ENCODE measurements at places on chromosomes 12 and 14. TPM values are rescaled to one million over a fixed set of nuclear protein-coding genes. Genes with fewer than 3 reads are reported as not detected.

DNA sequence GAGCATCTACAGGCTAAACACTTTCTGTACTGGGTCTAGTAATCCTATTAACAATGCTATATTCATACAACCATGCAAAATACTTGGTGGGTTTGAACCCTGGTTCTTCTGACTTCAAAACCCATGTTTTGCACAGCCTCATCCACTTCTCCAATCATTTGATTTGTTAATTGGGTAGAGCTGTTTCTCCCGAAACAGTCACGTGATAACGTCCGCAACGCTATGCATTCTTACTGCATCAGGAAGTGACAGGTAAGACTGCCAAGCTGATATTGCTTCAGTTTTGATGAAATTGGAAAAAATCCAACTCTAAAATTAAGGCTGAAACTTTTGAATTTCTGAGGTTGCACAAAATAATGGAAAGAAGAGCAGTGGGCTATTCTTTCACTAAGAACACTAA lies 30.4 kb upstream of the RNU6-7 start:
- ATAC-seq = no peak

Gene DACT1
- total RNA-seq = 0.32 TPM

GRCh38 chr12:109535863-109536250 lies 37.4 kb downstream of the MMAB start:
- ATAC-seq = no peak

- peak; percentile 50 for ATAC-seq
Observed at GRCh38 chr14:34363733-34364134, 98.3 kb downstream of the SPTSSA start.

GRCh38 chr12:118694128-118694775 lies 287.1 kb upstream of the SRRM4 start:
- ATAC-seq = no peak

- no peak for ATAC-seq
Observed at GRCh38 chr12:95834572-95834971, 24.2 kb upstream of the SNRPF start.

Gene DDX11
- 17.7 TPM for total RNA-seq

Gene FBLN5
- total RNA-seq = 2.8 TPM

DNA sequence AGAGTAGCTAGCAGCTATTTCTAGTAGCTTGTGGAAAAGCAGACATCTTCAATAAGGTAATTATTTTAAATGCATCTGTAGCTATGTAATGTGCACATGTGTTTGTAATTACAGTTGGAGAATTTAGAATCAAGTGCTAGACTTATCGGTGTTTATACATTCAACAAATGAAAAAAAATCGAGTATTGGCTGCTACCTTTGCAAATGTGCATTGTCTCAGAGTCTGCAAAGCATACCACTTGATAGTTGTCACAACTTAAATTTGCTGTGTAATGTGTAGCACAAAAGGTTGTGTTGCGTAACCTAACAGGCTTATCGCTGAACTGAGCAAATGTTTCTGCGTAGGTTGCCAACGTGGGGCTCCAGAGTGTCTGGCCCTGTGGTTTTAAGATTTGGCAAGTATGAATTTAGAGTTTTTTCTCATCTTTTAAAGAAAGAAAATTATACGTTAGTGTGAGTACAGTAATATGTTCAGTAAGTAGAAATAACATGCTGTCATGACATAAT lies 44.3 kb downstream of the TMTC2 start:
- ATAC-seq = no peak

Gene TAS2R8
- total RNA-seq = not detected

Gene NANOG
- 0.52 TPM for total RNA-seq

Gene KLRC1
- total RNA-seq = not detected

Gene RAD9B
- 0.44 TPM for total RNA-seq

- ATAC-seq = no peak
Observed at GRCh38 chr12:116745554-116745953, 7.4 kb downstream of the RNFT2 start.
